ENCODE measurements at places on chromosomes 4 and X.

DNA sequence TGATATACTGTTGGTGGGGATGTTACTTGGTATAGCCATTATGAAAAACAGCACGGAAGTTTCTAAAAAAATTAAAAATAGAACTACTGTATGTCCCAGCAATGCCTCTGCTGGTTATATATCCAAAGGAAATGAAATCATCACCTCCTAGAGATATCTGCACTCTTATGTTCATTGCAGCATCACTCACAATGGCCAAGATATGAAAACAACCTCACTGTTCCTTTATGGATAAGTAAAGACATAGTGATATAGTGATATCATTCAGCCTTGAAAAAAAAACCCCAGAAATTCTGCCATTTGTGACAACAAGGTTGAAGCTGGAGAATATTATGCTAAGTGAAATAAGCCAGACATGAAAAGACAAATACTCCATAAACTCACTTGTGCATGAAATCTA is 543.8 kb upstream of the SLIT2 start:
- DNase-seq = no peak

DNA sequence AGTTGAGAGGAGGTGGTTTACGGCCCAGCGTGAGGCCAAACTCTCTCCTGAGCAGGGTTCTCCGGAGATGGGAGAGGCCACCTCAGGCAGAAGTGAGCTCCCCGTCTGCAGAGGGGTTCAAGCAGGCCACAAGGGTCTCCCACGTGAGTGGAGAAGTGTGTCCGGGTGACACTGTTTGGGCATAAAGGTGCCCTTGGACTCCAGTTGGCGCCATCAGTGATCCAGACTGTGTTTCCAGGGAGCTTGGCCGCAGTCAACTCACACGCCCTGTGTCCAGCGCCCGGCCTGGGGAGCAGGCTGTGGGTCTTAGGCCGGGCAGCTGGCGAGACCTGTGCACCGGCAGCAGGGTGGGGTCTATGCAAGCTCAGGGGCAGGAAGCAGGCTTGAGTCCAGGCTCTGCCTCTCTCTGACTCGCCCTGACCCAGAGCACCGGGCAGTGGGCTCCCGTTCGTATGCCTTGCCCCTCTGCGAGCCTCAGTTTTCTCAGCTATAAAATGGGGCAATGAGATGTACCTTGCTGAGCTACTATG is 24.6 kb upstream of the HTRA3 start:
- no peak for DNase-seq

DNA sequence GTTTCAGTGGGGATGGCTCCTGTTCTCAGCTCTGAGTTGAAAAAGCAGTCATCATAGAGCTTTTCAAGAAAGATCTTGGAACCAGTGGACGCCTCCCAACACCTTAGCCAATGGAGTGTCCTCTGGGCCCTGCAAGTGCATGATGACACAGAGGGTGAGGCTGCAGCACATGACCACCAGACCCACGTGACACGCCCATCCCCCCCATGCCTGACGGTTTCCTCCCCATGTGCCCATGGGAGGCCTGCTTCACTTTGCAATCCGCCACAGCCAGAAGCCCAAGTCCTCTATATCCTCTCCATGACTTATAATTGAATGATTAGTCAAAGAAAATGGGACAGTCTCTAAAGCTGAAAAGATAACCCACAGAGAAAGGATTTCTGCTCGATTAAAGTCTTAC is 187.0 kb downstream of the AFAP1 start:
- no peak for DNase-seq

GRCh38 chr4:8241895-8242696 is 27.5 kb upstream of the HTRA3 start:
- peak; percentile 71 for DNase-seq

GRCh38 chr4:29553846-29554245 is 1166.3 kb upstream of the PCDH7 start:
- DNase-seq = no peak

- no peak for DNase-seq
Observed at GRCh38 chrX:123331349-123331748, 147.3 kb downstream of the GRIA3 start.

DNA sequence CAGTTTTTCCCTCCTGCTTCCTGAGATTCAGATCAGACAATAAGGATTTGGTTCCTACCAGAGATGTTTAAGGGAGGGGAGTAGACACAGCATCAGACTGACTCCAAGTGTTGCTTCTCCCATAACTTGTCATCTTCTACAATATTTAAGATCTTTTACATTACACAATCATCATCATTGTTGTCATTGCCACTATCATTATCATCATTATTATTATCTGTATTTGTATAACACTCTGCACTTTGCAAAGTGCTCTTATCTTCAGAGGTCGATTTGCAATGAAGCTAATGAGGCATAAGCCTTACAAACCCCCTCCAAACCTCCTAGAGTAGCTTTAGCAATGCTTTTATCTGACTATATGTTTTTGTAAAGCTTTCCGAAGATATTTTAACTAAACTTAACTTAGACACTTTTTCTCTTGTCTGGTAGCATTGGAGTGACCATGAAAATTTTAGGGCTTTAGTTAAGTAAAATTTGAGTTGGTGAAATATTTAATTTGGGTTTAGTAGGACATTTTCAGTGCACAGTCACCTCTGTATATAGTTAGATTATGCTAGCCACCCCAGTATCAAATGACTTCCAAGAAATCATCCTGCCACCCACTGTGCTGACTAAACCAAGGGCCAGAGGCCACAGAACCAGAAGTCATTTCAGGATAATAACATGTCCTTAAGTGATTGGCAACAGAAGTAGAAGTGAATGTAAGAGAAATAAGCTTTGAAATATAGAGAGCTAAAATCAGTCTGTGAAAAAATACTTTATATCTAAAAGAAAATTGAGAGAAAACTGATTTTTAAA is 124.2 kb upstream of the NRK start:
- DNase-seq = no peak

DNA sequence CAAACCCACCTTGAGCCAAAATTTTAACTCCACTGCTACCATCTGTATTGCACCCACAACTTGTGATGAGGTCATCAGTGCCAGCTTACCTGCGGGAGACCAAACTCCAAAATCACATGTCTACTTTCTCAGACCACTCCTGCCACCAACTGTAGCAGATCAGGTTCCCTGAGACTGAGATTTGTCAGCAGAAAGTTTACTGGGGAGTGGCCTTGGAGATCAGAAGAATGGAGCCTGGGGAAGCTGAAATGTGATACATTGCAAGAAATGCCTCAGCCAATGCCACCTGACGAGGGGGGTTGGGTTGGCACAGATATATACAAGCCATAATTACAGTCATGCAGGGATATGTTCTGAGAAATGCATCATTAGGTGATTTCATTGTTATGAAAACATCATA is 19.1 kb downstream of the HAUS3 start:
- DNase-seq = no peak

GRCh38 chr4:183814461-183814860 is 90.6 kb upstream of the STOX2 start:
- no peak for DNase-seq

GRCh38 chrX:57583477-57583876 is 8.3 kb upstream of the ZXDB start:
- no peak for DNase-seq

- no peak for DNase-seq
Observed at GRCh38 chr4:170758988-170759387, 669.2 kb upstream of the AADAT start.

GRCh38 chr4:133969202-133969848 is 232.3 kb downstream of the PABPC4L start:
- DNase-seq = no peak

GRCh38 chr4:169993531-169993930 is 32.7 kb downstream of the MFAP3L start:
- no peak for DNase-seq

- DNase-seq = no peak
Observed at GRCh38 chr4:37139987-37140386, 104.6 kb upstream of the NWD2 start.

- DNase-seq = no peak
Observed at GRCh38 chr4:101967697-101968346, 177.3 kb downstream of the BANK1 start.

GRCh38 chr4:158775091-158775651 is 6.3 kb downstream of the FNIP2 start:
- DNase-seq = no peak

GRCh38 chr4:71549516-71550160 is 210.8 kb downstream of the SLC4A4 start:
- no peak for DNase-seq

GRCh38 chrX:40483502-40483901 is 97.3 kb upstream of the ATP6AP2 start:
- no peak for DNase-seq

DNA sequence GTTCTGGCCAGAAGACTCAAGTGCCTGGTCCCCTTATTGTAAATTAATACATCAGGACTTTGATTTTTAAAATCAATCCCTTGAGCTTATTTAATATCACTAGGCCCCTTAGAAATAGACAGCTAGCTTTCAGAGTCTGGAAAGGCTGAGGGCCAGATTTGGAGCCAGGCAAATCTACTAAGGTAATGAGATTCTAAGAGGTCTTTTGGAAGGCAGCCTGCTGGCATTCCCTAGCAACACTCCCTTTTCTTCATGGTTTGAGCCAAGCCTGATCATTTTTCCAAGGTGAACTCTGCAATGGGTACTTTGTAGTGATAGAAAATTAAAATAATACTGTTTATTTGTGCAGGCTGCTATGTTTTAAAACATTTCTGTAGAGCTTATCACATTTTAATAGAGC is 378.5 kb downstream of the FAT4 start:
- no peak for DNase-seq

- no peak for DNase-seq
Observed at GRCh38 chrX:17154001-17154400, 207.5 kb downstream of the REPS2 start.

DNA sequence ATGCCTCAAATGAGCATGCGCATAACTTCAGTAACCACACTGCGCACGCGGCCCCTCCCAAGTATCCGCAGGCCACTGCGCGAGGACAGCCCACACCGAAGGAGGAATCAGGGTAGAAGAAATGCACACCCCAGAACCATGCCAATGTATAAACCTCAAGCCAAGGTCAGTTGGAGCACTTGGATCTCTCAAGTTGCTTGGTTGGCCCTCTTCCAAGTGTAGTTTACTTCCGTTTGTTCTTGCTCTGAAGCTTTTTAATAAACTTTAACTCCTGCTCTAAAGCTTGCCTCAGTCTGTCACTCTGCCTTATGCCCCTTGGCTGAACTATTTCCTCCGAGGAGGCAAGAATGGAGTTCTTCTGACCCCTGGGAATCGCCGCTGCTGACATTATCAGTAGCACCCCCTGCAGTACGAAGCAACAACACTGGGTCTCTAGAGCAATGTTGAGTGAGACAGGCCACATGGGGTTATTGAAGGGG is 22.0 kb upstream of the SPINK2 start:
- no peak for DNase-seq

DNA sequence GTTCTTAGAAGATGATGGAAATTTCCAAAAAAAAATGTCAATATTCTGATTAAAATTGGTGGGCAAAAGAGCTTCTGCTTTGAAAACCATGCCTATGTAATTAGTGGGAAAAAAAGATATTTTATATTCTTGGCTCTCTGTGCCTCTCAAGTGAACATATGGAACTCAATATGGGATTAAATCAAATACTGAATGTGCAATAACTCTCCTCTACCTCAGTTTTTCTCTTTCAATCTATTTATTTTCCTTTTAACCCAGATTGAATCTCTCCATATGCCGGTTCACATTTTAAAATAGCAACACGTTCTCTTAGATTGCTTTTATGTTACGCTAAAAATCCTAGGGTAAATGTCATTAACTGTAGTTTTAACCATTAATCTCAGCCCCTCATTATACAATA is 224.2 kb upstream of the PABPC4L start:
- DNase-seq = no peak

DNA sequence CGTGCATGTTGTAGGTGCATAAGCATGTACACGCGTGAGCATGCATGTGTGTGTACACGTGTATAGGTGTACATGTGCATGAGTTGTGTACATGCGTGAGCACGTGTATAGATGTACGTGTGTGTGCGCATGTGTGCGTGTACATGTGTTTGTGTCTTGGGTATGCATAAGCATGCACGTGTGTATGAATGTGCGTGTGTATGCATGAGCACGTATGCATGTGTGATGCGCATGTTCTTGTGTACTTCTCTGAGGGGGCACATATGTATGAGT is 9.0 kb downstream of the NAT8L start:
- DNase-seq = no peak

DNA sequence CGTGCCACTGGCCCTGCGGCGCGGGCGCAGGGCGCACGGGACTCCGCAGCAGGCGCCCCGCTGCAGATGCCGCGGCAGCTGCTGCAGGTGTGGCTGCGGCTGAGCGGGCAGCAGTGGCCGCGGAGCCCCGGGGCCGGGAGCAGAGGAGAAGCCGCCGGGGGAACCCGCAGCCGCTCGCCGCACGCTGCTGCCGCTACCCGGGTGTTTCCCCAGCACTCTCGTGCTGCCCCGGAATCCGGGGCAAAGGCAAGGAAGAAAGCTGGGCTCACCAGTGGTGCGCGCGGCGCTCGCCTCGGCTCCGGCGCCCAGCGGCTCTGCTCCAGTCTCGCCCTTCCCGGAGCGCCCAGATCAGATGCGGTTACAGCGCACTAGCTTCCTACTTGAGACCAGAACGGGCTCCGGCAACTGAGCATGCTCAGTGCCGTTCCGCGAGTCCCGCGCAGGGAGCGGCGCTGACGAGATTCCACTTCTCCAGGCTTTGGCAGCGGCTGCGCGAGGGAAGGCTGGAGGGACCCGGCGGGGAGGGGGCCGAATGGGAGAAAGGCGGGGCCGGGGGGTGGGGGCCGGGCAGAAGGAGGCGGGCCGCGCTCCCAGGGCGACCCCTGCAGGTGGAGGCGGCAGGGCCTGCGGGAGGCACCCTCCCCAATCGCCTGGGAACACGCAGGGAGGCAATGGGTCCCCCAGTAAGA is at the start of gene APBB2:
TSS of gene APBB2 (minus strand) at position 407 of the 689 bp plus-strand sequence. CDS start 181,288 bp downstream, outside the sequence.
- DNase-seq = peak; percentile 34

- no peak for DNase-seq
Observed at GRCh38 chr4:94508296-94508695, 56.6 kb downstream of the PDLIM5 start.

GRCh38 chr4:105058177-105058812 is 88.4 kb upstream of the TET2 start:
- DNase-seq = no peak

- DNase-seq = peak; percentile 40
Observed at GRCh38 chrX:131677655-131678628, 134.1 kb downstream of the OR13H1 start.

- no peak for DNase-seq
Observed at GRCh38 chr4:7058792-7059191, 9.1 kb downstream of the GRPEL1 start.

DNA sequence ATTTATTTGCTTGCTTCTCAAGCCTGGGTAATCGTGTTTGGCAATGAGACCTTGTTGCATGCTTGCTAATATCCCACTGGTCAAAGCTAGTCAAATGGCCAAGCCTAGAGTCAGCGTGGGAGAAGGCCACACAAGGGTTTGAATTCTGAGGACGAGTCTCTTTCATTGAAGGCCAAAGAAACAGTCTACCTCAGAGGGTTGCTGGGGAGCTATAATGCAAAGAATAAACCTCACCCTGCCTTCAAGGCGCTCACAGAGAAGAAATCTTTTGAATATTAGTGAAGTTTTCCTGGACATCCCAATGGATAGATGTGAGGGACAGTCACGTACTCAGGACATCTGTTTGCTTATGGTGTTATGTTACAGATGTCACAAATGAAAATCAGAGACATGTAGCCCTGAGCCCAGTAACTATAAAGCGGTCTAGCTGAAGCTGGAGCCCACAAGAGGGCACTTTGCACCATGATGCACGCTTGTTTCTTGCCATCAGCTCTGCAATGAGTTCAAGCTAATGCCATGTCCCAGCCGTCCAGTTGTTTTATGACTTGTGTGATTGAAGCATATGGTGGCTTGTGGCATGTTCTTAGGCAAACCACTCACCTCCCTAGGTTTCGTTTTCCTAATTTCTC is 1.1 kb upstream of the TLR3 start:
- DNase-seq = peak; percentile 8

- no peak for DNase-seq
Observed at GRCh38 chr4:186757696-186758355, 34.2 kb upstream of the FAT1 start.

All from stimulated activated CD4-positive, alpha-beta T cell treated with anti-CD3 and anti-CD28 coated beads, TNF-alpha, amount 100 ng/mL, for 48 hours (primary cell).